NCI-H748 treated with DMSO at 0.1 percent for 48 hours (cell line): ENCODE measurements at places on chromosomes 7 and 10.

DNA sequence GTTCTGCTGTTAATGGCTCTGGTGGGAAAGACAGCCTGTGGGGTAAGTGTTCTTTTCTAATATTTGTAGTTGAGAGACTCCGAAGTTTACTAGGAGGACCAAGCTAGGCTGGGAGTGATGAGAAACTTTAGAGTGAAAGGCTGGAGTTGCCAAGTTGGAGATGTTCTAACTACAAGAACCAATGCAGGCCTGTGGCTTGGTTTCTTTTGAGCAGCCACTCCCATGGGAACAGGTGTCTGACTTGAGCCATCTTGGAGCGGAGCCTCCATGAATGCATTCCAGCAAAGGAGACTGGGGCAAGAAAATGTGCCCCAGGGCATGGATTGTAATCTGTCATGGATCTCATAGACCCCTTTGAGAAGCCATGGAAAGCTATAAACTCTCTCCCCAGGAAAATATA, 296 bp downstream of the HABP2 start:
- DNase-seq = no peak

GRCh38 chr10:4511509-4511908, 314.5 kb upstream of the AKR1E2 start:
- DNase-seq = no peak

DNA sequence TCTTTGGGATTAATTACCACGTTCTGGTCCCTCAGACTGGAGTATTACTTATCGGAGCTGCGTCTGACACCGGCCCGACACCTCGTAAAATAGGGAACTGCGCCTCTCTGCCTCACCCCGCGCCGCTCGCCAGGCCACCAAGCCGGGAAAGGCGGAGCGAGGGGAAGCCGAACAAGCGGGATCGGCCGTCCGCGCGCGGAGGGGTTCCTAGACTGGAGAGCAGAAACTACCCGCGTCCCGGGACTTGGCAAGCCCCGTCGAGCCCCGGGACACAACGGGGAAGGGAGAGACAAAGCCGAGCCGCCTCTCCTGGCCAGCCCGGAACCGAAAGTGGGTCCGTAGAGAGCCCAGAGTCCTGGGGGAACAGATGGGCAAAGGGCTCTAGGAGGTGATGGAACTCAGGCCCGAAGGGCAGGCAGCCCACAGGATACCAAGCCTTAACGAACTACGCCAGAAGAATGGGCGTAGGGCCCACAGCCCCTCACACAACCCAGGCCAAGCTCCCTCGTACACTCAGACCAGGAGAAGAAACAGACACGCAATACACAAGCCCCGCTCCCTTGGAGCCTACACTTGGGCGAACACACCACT, 6.5 kb downstream of the LBX1 start:
- no peak for DNase-seq

DNA sequence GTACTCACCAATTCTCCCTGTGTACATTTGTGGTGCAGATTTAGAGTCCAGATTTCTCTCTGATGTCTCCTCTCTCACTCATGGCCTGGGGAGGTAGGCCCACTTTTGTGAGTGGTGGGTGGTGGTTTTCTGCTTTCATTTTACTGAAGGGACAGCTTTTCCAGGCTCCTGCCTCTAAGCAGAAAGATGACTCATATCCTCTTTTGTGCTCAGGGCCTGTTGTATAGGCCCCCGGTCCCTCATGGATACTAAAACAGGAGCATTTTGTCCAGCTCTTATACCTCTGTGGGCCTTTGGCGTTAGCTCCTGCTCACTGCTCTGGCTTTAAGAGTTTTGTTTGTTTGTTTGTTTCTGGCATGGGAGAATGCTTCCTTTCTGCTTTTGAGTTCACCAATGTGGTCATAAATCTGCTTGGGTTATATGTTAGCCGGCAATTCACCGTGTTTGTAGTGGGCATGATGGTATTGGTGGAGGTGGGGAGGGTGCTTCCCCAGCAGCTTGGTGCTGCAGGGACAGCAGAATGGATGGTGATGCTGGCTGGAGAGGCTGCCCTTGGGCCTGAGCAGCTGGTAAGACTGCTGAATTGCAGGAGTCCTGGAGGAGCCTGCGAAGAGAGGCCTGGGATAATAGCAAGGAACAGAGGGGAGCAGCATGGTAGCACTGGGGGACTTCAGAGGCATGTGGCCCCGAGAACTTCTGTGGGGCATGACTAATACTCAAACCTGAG, 468.7 kb downstream of the RPS24 start:
- no peak for DNase-seq

DNA sequence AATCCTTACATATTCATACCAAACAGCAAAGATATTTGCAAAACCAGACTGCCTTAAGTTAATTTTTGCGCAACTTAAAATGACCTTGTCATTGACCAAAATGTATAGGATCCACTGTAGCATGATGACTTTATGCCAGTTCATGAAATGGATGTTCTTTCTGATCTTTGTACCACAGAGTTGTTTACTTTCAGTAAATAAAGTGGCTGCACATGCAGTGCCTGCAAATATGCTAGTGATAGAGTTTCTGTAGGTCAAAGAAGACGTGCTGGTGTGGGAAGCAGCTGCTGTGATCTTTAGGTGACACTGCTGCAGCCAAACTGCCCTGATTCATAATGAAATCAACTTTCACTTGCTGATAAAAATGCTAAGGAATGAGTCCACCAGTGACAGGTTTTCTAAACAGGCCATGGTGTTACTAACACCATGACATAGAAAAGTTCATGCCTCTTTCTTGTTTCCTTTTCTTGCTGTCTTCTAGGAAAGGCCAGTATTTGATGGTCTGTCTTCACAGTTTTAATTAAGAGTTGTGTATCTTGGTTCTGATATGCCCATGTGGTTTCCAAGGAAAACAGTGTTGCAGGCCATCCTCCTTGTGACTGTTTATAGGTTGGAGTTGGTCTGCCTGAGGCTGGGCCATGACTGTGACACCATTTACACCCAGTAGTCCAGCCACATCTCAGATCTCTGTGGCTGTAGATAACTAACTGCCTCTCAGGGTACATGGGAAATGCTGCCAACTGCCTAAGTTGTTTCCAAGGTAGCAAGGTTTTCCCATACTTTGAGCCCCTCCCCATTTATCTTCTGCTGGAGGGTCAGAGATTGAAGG, 62.5 kb downstream of the INSYN2A start:
- no peak for DNase-seq

DNA sequence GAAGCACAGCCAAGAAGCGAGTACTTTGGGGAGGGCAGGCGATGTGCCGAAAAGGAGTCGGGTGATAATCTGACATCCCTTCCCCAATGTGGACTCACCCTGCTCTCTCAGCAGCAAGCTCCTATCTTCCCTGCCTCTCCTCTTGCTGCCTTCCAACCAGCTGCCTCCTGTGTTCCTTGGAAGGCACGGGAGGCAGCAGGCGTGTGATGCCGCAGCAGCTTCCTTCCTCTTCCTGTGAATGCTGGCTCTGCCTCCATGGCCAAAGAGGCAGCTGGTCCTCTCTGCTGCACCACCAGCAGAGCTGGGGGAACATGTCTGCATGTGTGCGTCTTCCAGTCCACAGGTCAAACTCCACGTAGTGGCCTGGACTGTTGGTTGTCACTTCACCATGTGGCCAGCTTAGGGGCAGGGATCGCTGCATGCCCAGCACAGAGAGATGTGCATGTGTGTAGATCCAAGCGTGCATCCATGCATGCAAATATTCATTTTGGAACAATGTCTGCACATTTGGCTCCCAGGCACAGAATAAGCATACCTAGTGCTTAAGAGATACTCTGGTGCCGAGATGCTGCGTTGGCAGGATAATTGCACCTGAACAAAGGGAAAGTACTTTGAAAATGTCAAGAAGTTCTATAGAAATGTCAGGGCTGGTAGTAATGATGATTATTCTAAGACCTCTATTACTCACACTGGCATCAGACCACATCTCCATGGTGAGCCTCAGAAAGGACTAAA, 499.8 kb downstream of the PLXNA4 start:
- DNase-seq = no peak

DNA sequence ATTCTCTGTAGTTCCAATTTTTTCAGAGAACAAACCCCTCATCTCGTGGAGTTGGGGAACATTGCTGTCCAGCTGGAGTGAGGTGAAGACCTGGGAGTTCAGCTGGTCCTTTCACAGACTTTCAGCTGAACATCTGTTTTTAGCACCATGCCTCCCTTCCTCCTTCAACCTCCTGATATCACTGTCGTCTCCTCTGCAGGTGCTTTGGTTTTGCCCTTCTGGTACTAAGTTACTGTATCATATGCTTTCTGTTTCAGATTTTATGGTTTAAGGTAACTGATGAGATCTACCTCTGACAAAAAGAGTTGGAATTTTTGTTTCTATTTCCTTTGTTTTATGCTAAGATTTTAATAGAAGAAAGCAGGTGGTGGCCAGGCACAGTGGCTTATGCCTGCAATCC, 102.9 kb downstream of the ZNF438 start:
- DNase-seq = no peak

DNA sequence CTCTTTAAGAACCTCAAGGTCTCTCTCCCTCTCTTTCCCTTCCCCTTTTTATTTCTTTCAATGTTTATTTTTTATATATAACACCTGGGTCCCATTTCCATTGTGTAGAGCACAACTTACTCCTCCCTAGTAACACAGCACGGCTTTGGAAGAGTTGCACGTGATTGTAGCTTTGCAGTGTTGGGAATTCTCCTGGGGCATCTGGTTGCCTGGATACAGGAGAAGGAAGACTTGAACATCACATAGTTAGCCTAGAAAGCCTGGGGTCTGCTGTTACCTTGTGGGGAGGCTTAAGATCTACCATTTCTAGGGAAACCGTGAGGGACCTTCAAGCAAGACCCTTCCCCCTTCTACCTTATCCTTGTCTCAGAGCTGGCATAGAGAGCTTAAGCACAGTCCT, 41.1 kb upstream of the NFKB2 start:
- DNase-seq = no peak
